Fibroblast of skin of right quadriceps (primary cell): ENCODE measurements at places on chromosomes 3 and 15.

DNA sequence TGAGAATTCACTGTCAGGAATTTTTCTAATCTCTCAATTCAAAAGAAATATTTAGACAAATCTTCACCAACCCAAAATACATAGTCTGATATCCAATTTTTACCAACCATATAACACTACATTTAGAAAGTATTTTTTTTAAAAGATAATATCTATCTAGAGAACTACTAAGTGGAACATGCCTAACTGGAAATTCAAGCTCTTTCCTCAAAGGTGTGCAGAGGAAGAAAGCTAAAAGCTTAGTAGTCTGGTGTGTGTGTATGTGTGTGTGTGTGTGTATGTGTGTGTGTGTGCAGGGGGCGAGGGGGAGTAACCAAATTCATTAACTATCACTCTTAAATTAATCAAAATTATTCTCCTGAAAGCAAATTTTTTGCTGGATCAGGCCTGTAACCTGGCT lies 797.3 kb downstream of the NAALADL2 start:
- no peak for DNase-seq

DNA sequence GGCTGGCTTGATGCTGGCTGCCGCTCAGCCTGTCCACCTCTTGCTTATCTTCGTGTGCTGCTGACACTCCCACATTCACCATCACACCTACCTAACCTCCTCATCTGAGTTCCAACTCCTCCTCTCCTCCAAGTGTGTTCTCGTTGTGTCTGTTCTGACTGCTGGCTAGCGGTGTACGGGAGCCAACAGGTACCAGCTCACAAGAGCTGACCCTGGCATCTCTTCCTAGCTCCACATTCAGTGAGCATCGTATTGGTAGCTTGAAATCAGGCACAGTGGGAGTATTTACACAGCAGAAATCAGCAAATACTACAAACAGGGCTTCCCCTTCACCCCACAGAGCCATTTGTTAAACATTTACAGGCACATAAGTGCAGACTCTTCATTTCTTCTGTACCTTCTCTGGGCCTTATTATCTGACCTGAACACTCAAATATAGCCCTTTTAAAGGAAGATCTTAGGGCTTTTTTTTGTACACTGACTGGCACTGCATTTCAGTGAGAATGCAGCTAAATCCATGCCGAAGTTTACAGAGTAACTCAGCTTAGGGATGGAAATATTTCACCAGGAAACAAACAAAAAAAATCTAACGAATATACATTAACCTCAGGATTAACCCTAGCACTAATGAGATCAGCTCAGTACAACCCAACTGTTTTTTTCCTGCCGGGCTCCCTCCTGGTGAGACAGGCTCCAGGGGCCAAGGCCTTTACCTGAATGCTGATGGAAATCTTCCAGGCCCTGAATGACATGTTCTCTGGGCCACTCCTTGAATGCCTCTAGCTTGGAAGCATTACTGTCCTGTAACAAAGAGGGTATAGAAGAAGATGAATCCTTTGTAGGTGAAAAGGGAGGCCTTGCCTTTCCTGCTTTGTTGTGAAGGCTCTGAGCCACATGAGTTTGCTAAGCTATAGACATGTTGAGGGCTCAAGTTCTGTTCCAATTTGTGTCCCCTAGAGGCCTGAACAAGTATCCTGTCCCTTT lies 150.5 kb upstream of the LPP start:
- no peak for DNase-seq

- DNase-seq, result no peak
Observed at GRCh38 chr3:46599590-46599989, 12.7 kb upstream of the FAM240A start.

DNA sequence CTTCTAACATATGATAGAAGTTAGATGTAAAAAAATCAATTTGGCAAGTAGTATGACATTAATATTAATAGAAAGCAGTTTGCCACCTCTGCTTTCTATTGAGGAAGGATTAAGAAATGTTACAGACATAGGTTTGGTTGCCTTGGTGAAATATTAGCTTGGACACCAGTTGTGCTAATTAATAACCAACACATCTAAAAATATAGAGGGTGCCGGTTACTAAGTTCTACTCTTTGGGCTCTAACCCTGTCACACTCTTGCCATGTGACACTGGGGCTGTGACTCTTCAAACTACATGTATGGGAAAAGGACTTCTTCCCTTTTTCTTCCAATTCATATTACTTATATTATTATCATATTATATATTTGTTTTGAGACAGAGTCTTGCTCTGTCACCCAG lies 64.4 kb downstream of the TRIM71 start:
- DNase-seq, result no peak

- no peak for DNase-seq
Observed at GRCh38 chr3:126063358-126063965, 20.5 kb downstream of the SLC41A3 start.

GRCh38 chr3:178381555-178381954 lies 154.7 kb upstream of the KCNMB2 start:
- DNase-seq, result peak; percentile 91

DNA sequence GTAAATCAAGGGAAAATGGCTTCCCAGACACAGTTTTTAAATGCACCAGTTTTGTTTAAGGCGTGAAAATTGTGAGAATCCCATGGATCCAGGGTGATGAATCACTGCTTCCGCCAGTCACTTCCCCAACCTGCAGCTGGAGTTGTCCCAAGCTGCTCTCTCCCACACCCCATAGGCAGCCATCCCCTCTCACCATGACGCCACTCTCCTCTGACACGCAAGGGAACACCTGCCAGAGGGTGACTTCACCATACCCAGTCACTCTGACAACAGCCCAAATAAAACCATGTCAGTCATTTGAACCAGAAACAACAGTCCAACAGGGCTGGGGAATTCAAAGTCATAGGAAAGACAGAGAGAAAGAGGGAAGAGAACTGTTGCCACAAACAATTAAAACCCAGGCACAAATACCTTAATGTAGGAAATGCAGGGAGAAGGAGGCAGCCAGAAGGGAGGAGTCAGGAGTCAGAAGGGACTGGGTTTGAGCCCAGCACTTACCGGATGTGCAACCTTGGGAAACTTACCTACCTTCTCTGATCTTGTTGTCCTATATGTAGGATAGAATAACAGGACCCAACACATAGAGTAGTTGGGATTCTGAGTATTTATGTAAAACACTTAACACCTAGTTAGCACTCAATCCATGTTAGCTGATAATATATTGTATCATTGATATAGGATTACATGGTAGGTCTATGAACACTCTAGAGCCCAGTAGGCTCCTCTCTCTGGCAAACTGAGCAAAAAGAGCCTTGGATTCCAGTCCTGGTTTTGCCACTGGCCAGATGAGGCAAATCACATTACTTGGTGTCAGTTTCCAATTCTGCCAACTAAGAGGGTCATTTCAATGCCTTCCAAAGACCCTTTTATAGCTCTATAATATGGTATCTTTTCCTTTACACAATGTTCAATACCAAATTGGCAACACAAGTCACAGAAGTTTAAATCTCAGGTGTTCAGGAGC lies 326.3 kb upstream of the ICE2 start:
- DNase-seq, result peak; percentile 65

DNA sequence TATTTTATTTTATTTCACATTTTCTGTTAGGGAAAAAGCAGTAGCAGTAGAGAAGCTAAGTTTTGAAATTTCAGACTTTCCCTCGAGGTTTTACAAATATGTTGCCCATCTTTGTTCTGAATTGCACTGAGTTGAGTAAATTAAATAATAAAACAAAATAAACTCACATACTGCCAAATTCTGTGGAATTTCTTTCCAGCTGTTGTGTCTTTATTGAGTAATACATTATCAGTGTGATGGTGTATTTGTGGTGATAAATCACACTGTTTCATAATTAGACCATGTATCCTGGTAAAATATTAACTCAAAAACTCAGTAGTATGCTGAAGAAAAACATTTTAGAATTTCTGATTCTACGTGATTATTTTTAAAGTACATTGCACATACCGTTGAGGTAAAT lies 592.1 kb downstream of the SI start:
- DNase-seq, result peak; percentile 3

DNA sequence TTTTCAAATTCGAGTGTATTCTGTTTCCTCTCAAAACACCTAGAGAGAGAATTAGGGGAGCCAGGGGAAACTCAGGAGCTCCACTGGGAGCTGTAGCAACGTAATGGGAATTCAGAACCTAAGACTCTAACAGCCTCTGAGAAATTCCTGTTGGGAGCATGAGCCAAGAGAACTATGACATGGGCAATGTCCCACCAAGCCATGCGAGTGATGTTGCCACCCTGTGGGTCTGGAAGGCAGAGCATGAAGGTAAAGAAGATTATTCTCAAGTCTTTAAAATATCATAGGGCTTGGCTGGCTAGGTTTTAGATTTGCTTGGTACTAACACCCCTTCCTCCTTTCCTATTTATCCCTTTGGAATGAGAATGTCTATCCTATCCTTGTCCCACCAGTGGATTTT lies 392.6 kb upstream of the ADAMTS9 start:
- no peak for DNase-seq

DNA sequence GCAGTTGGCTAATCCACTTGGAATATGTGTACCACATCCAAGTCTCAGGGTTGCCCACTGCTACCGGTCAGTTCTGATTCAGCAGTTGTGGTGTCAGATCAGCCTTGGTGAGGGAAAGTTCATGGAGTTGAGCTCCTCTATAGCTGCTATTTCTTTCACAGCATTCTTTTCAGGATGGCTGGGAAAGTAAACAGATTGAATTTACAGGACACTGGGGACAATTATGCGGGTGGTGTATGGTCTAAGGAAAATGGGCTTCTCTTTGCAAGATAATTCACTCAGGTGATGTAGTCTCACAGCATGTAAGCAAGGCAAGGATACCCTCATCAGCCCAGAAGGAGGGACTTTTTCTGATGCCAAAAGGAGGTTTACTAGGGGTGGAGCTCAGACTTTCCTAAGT lies 249.9 kb downstream of the DOCK3 start:
- no peak for DNase-seq

GRCh38 chr3:188104050-188104449 lies 49.9 kb upstream of the LPP start:
- no peak for DNase-seq

GRCh38 chr3:66823532-66823931 lies 174.6 kb upstream of the KBTBD8 start:
- DNase-seq, result no peak

DNA sequence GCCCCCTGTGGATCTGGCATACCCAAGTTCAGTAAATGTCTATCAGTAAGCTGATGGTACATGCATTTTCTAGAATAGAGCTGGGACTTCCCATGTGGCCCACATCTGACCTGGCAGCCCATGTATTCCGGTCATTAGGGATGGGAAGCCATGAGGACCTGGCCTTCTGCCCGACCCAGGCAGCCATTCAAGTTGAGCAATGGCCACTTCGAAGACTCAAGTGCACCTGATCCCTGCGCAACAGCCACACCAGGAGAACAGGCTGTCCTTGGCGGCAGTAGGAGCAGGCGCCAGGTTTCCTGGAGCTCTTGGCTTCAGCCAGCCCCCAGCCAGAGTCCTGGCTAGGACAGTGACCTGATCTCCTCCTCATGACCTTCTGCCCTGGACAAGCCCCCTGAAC lies 14.6 kb downstream of the HEMK1 start:
- no peak for DNase-seq
